ENCODE measurements at places on chromosomes 13 and 19. TPM values are rescaled to one million over a fixed set of nuclear protein-coding genes. Genes with fewer than 3 reads are reported as not detected.

- no peak for DNase-seq
Measured at GRCh38 chr13:103184413-103184812, 118.2 kb upstream of the SLC10A2 start.

DNA sequence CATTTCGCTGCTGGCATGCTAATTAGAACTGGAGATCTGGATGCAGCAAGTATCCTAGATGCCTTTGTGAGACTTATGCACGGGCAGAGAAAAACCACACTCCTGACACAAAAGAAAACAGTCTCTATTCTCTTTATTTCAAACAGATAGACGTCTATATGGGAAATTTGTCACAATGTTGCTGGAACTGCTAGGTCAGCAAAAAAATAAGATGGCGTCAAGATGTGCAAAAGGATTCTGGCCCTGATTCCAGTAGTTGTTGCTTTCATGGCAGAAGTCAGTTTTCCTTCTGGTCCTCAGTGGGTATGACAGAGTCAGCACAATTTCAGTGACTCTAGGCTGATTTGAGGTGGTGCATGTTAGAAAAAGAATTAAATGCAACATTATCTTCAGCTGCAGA, 1068.0 kb downstream of the SLITRK5 start:
- DNase-seq: no peak

DNA sequence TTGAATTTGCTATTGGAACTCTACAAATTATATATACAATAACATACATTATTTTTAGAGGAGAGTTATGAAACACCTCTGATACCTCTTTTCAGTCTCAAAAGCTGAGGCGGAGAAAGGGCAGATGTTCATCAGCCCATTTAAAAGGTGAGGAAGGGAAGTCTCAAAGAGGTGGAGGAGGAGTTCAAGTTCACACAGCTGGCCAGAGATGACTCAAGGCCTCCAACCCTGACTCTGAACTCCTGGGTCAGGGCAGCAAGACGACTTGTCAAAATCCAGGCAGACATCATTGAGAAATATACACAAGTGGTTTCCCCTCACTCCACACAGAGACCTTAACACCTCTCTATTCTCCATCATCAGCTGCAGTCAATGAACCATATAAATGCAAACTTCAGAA, 2.1 kb downstream of the SIAH3 start:
- no peak for DNase-seq

DNA sequence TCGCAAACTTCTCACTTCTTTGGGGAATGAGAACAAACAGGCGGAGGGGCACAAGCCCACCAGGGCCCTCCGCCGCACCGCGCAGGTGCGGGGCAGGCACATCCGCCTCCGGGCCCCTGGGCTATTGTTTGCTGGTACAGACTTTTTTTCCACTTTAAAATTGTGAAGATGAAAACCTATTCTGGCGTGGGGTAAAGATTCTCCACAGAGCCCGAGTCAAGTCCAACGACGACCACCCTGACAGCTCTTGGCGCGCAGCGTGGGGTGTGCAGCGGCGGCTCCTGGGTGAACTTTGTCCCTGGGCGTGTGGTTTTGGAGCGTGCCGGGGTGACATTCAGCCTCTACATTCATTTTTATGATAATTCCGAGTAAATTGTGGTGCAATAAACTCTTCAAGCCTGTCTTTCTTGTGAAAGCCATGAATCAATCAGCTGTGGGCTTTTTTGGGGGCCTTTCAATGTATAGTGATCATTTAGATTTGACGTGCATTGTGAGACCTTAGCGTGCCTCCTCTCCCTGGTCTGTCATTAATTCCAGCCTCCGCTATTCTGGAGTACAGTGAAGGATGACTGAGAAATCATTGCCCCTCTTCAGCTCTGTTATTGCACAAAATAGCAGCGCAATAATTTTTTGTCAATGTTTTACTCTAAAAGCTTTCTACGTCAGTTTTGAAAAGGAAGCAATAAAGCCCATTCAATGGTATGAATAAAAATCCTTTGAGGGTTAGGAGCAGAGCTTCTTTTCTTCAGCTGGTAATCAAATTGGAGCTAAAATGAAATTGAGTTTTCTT, 90.0 kb downstream of the TEX29 start:
- DNase-seq: no peak

The TSKS gene
- polyA plus RNA-seq: 0.21 TPM

The IRF3 gene
- 66.2 TPM for polyA plus RNA-seq

DNA sequence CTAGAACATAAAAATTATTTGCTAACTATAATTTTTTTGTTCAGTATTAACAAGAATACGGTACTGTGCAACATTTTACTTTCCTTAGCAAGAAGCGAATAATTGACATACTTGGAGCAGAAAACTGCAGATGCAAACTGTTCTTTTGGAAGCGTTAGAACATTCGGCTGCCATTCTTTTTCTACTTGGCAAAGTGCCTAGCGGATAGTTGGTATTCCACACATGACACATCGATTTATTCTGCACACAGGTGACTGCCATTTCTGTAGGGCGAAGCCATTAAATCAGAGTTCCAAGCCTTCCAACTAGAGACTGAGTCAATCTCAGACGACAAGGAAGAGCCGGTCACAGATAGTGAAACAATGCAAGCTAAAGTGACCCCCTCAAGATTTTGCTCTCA, 117.4 kb downstream of the TRPC4 start:
- DNase-seq: no peak

The KIR3DL1 gene
- not detected for polyA plus RNA-seq

DNA sequence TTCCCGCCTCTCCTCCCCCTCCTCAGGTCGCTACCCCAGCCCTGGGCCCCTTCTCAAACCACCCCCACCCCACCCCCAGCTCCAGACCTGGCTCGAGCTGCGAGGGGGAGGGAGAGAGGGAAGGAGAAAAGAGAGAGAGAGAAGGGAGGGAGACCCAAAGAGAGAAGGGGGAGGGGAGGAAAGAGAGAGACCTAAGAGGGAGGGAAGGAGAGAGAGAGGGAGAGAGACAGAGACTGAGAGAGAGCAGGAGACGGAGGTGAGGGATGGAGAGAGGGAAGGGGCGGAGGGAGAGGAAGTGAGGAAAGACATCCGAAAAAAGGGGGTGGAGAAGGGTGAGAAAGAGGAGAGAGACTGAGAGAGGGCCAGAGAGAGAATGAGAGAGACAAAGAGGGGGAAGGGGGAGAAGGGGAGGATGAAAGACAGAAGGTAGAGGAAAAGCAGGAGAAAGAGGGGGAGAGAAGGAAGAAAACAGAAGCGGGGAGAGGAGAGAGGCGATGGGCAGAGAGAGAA, 2.0 kb upstream of the SPACA6 start:
- DNase-seq: no peak

The NAPSA gene
- not detected for polyA plus RNA-seq

GRCh38 chr13:82593239-82593638, 1289.0 kb downstream of the SLITRK1 start:
- no peak for DNase-seq

GRCh38 chr13:30991184-30991583, 58.7 kb downstream of the TEX26 start:
- DNase-seq: no peak

- no peak for DNase-seq
Measured at GRCh38 chr13:31056644-31057271, 104.9 kb downstream of the HSPH1 start.

GRCh38 chr19:35843676-35844481, 8.4 kb downstream of the NPHS1 start:
- no peak for DNase-seq

Measured in HepG2 (cell line).